ENCODE measurements at places on chromosomes 12 and 14. TPM values are rescaled to one million over a fixed set of nuclear protein-coding genes. Genes with fewer than 3 reads are reported as not detected.

- no peak for DNase-seq
- no peak overlapping the region for H3K27ac ChIP-seq
- H3K4me1 ChIP-seq = no peaks in the 10 kb centered on the region
- no peak overlapping the region for H3K4me3 ChIP-seq
- no peaks in the 10 kb centered on the region for H3K36me3 ChIP-seq
Measured at GRCh38 chr14:85527006-85527405, 2.9 kb upstream of the FLRT2 start.

DNA sequence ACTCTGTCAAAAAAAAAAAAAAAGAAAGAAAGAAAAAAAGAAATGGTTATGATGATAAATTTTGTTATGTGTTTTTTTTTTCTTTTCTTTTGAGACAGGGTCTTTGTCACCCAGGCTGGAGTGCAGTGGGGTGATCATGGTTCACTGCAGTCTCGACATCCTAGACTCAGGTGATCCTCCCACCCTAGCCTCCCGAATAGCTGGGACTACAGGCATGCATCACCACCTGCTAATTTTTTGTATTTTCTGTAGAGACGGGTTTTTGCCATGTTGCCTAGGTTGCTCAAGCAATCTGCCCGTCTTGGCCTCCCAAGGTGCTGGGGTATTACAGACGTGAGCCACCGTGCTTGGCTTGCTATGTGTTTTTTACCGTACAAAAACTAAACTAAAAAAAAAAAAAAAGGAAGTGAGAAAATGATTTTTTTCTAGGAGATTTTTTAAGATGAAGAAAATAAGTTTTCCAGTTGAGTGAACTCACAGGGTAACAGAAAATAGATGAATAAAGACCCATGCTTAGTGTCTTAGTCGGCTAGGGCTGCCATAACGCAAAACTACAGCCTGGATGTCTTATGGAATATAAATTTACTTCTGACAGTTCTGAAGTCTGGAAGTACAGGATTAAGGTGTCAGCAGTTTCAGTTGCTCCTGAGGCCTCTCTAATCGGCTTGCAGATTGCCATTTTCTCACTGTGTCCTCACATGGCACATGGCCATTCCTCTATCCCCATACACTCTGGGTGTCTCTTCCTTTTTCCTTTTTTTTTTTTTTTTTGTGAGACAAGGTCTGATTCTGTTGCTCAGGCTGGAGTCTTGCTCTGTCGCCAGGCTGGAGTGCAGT, 13.2 kb upstream of the APOF start:
- H3K27ac ChIP-seq = no peak overlapping the region
- H3K27me3 ChIP-seq = no peaks in the 10 kb centered on the region
- no peak for DNase-seq
- H3K4me1 ChIP-seq = no peaks in the 10 kb centered on the region
- no peaks in the 10 kb centered on the region for H3K36me3 ChIP-seq
- no peak overlapping the region for H3K4me3 ChIP-seq

GRCh38 chr14:26855077-26855753, 257.4 kb upstream of the NOVA1 start:
- H3K4me1 ChIP-seq = no peaks in the 10 kb centered on the region

GRCh38 chr12:75862692-75863471, 168.7 kb downstream of the PHLDA1 start:
- no peaks in the 10 kb centered on the region for H3K27me3 ChIP-seq
- no peak overlapping the region for H3K27ac ChIP-seq
- H3K4me3 ChIP-seq = no peak overlapping the region
- H3K4me1 ChIP-seq = no peaks in the 10 kb centered on the region
- H3K36me3 ChIP-seq = no peaks in the 10 kb centered on the region
- no peak for DNase-seq

Gene CRIP2
- 15.9 TPM for total RNA-seq

DNA sequence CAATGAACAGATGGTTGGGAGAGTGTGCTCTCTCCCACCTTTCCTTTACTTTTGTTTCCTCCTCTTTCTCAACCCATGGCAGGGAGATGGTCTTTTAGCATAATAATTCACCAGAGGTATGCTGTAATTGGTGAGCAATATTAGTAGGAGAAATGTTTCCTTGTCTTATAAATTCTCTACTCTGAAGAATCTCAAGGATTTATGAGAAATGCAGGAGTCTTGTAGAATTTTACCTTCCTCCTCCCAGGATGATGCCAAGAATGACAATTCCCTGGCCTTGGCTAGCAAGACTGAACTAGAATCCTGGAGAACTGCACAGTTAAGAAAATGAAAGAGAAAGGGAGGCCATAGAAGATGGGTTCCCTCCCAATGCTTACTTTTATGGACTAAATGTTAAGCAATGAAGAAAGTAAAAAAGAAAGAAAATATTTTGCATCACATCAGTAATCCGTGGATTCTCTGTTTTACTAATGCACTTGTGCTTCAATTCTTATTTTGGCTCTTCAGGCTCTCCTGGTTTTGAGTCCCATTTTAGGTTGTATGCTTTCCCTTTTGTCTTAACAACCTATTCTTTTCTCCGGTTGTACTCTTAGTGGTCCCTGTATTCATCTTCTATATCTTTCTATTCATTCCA, 192.9 kb upstream of the GARIN6 start:
- no peak overlapping the region for H3K4me3 ChIP-seq
- no peak overlapping the region for H3K27ac ChIP-seq
- H3K27me3 ChIP-seq = no peaks in the 10 kb centered on the region
- H3K36me3 ChIP-seq = no peaks in the 10 kb centered on the region

DNA sequence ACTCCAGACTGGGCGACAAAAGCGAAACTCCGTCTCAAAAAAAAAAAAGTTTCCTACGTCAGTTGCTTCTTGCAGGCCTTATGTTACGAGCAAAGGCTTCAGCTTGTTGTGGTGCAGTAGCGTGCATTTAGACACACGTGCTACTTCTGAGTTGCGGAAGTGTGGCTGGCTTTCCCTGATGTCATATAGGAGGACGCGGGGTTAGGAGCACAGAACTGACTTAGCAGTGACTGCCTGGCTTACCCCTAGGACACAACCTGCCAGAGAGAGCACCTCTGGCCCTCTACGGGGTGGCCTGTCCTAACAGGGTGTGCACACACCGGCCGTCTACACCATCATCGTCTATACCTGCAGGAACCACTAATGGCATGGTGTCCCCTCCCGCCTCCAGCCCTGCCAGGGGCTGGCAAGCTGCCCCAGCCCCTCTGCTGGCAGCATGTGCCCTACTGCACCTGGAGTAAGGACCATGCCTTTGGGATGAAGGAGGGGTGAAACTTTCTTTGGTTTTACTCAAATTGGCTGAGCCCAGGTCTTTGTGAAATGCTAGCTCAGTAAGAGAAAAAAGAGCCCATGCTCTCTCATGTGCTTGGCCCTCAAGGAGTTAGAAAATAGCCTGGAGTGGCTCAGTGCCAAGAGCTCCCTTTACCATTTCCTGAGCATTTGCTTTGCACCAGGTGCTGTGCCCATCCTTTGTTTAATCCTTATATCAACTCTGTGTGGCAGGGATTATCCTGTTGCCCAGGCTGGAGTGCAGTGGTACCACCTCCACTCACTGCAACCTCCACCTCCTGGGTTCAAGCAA, 1.7 kb upstream of the GPR68 start:
- DNase-seq = peak; percentile 70
- H3K27me3 ChIP-seq = no peaks in the 10 kb centered on the region
- peaks cover 67% of the 10 kb centered on the region for H3K4me1 ChIP-seq
- no peaks in the 10 kb centered on the region for H3K36me3 ChIP-seq
- no peak overlapping the region for H3K4me3 ChIP-seq
- H3K27ac ChIP-seq = peak overlapping the region; percentile 53

GRCh38 chr14:73280903-73281302, 43.6 kb downstream of the PAPLN start:
- no peak for DNase-seq
- peaks cover 58% of the 10 kb centered on the region for H3K36me3 ChIP-seq
- no peak overlapping the region for H3K27ac ChIP-seq
- H3K27me3 ChIP-seq = no peaks in the 10 kb centered on the region
- no peak overlapping the region for H3K4me3 ChIP-seq
- no peaks in the 10 kb centered on the region for H3K4me1 ChIP-seq

- no peak for DNase-seq
- no peak overlapping the region for H3K4me3 ChIP-seq
- no peaks in the 10 kb centered on the region for H3K4me1 ChIP-seq
- H3K27ac ChIP-seq = no peak overlapping the region
- no peaks in the 10 kb centered on the region for H3K36me3 ChIP-seq
Measured at GRCh38 chr12:128009108-128009507, 257.9 kb upstream of the TMEM132C start.

DNA sequence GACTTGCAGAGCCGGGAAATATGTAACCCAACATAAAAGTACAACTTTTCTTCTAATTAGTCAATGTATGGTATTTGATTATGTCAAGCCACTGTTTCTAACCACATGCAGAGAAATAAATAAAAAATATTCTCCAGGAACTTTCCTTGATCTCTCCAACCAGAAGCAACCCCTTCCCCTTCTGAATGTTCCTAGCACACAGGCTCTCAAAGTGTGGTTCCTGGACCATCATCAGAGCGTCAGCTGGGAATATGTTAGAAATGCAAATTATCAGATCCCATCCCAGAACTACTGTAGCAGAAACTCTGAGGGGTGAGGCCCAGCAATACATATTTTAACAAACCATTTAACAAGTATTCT, 21.0 kb upstream of the ITPR2 start:
- H3K4me3 ChIP-seq = no peak overlapping the region
- H3K4me1 ChIP-seq = peaks cover 14% of the 10 kb centered on the region
- no peak for DNase-seq
- H3K27ac ChIP-seq = peak overlapping the region; percentile 30
- H3K36me3 ChIP-seq = no peaks in the 10 kb centered on the region

Gene KRT78
- 0.42 TPM for total RNA-seq

DNA sequence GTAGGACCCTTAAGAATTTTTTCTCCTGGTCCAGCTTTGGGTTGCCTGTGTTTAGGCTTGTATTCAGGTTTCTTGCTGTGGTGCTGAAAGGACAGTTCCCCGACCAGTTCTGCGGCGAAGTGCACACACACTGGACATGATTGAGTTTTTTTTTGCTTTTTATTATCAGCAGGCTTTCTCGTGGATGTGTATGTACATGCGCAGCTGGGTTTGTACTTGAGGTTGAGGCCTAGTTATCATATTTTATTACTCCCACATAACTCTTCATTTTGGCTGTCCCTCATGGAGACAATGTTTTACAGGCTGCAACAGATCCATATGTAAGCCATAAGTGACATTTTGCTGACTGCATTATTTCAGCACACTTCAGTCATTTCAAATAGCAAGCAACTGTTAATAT, 2.5 kb downstream of the SCN8A start:
- H3K36me3 ChIP-seq = no peaks in the 10 kb centered on the region
- peaks cover 60% of the 10 kb centered on the region for H3K27me3 ChIP-seq
- DNase-seq = peak; percentile 37
- peaks cover 14% of the 10 kb centered on the region for H3K4me1 ChIP-seq

DNA sequence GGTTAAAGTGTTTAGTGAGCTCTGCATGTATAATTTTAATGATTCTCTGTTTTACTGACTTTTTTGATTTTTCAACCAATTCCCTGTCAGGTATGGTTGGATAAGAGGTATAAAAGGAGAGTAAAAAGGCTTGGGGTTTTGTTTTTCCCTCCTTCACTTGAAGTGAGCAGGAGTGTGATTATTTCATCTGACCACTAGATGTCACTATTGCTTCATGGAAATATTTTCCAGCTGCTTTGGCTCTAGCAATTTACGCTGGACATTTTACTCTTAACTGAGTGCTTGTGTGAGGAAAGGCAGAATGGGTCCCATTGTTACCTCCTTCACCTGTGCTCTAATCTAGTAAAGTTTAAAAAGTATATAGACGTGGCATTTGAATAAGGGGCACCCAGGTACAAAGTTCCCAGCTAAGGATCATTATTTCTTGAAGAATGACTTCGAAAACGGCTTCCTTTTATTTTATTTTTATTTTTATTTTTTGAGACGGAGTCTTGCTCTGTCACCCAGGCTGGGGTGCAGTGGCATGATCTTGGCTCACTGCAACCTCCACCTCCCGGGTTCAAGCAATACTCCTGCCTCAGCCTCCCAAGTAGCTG, 66.5 kb downstream of the TBC1D30 start:
- H3K27ac ChIP-seq = no peak overlapping the region
- H3K27me3 ChIP-seq = peaks cover 5% of the 10 kb centered on the region
- H3K4me3 ChIP-seq = no peak overlapping the region
- no peaks in the 10 kb centered on the region for H3K4me1 ChIP-seq
- H3K36me3 ChIP-seq = no peaks in the 10 kb centered on the region

GRCh38 chr12:38132139-38132538, 184.4 kb upstream of the ALG10B start:
- H3K27ac ChIP-seq = no peak overlapping the region
- no peaks in the 10 kb centered on the region for H3K4me1 ChIP-seq
- H3K36me3 ChIP-seq = no peaks in the 10 kb centered on the region
- DNase-seq = no peak
- H3K27me3 ChIP-seq = no peaks in the 10 kb centered on the region

DNA sequence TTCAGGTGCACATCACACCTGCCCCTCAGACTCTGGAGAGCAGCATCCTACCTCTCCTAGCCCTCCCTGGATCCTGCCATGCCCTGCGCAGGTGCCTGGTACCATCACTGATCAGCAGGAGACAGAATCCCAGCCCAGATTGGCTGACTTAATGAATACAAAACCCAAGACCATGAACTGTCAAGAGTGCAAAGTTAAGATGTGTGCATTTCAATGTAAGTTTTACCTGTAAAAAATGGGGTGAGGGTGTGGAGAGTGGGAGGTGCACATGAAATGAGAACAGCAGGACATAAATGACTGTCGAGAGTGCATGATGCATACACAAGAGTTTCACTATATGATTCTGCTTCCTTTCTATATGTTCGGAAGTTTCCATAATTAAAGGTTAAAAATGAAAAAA, 57.9 kb upstream of the GPR68 start:
- no peak for DNase-seq
- H3K27ac ChIP-seq = no peak overlapping the region
- H3K27me3 ChIP-seq = no peaks in the 10 kb centered on the region
- H3K4me3 ChIP-seq = no peak overlapping the region
- H3K36me3 ChIP-seq = peaks cover 78% of the 10 kb centered on the region
- no peaks in the 10 kb centered on the region for H3K4me1 ChIP-seq

Gene NGDN
- total RNA-seq = 66.0 TPM

Gene SERPINA1
- total RNA-seq = 9.4 TPM

DNA sequence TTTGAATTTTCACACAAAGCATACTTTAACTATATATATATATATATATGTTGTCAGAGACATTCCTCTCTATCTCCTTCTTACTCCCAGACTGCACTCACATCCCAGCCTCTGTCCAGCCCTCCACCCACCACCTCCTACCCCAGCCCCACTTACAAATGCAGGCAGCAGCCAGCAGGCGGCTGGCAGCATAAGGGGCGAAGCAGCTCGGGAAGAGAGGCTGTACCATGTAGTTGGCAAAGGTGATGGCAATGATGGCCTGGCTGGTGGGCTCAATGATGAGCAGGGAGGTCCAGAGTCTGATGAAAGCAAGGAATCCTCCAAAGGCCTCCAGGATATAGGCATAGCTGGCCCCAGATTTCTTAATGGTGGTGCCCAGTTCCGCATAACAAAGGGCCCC, 2.5 kb downstream of the SLC7A7 start:
- H3K4me1 ChIP-seq = peaks cover 18% of the 10 kb centered on the region
- no peak for DNase-seq
- H3K27ac ChIP-seq = no peak overlapping the region
- no peaks in the 10 kb centered on the region for H3K36me3 ChIP-seq
- peaks cover 3% of the 10 kb centered on the region for H3K27me3 ChIP-seq

Gene KCNH5
- 0.38 TPM for total RNA-seq

Gene CLEC4C
- 1.4 TPM for total RNA-seq

All from thymus (tissue), 14 donors.